ENCODE measurements at places on chromosomes 4 and X.

DNA sequence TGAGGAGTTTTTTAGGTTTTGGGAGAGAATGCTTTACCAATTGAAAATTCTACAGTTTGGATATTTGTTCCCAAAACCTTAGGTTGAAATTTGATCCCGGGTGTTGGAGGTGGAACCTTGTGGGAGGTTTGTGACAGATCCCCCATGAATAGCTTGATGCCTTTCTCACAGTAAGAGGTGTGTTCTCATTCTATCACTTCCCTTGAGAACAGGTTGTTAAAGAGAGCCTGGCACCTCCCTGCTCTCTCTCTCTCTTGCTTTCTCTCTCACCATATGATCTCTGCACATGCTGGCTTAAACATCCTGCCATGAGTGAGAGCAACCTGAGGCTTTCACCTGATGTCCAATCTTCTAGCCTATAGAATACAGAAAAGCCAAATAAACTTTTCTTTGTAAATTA is 1475.5 kb upstream of the AGA start:
- DNase-seq: no peak

- DNase-seq: no peak
Observed at GRCh38 chrX:856566-857290, 226.1 kb downstream of the SHOX start.

GRCh38 chr4:178244785-178245184 is 802.5 kb upstream of the AGA start:
- no peak for DNase-seq

DNA sequence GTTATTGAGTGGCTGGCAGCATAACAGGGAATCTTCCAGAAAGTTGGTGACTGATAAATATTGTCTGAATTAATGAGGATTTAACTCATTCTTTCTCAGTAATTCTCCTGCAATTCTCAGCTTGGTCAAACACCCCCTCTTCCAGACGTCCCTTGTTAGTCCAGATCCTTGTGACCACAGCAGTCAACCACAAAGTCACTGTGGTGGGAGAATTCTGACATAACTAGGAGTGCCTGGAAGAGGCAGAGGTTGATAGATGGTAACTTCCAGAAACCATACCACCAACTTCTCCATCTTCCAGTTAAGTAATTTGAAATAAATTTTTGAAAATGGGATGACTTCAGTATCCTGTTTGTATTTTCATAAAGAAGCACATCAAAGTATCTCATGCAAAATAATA is 90.1 kb downstream of the CEP44 start:
- no peak for DNase-seq

- no peak for DNase-seq
Observed at GRCh38 chr4:179941911-179942310, 2301.3 kb upstream of the TENM3 start.

Measured in thoracic aorta (tissue), 2 donors.